ENCODE measurements at places on chromosomes 4 and X.

GRCh38 chr4:136784326-136784725, 748.0 kb downstream of the PCDH18 start:
- DNase-seq: no peak

DNA sequence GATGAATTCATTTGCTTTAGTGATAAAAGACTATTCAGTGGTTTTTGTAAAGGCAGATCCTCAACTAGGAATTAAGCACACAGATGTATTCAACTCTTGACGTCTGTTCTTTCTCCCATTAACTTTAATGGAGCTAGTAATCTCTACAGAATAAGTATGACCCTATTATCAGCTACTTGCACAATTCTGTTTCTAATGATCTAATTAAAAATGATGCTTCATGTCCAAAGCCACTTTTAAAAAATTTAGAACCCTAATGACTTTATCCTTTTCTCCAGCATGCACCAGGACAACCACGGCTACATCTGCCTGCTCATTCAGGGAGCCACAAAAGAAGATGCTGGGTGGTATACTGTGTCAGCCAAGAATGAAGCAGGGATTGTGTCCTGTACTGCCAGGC, 85.4 kb downstream of the CBR4 start:
- no peak for DNase-seq

DNA sequence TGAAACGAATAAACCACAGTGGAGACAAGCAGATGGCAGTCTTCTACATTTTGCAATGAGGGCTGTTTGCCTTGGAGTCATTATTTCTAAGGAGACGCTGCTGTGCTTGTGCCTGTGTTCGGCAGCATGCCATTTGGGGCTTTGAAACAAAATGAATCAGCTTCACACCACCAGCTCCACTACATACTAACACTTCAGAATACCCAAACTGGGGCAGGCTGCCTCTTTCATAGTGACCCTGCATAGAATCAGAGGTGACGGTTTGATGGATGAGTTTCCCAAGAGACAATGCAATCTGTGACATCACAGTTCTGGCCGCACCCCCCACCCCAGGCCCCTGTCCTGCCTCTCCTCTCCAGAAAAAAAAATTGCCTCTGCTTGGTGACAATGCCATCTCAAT, 57.1 kb upstream of the MID1 start:
- no peak for DNase-seq

GRCh38 chr4:111761531-111761930, 383.7 kb upstream of the FAM241A start:
- no peak for DNase-seq

GRCh38 chr4:78379991-78380729, 171.4 kb upstream of the ANXA3 start:
- no peak for DNase-seq

GRCh38 chr4:53899586-53900270, 164.7 kb downstream of the CHIC2 start:
- no peak for DNase-seq

DNA sequence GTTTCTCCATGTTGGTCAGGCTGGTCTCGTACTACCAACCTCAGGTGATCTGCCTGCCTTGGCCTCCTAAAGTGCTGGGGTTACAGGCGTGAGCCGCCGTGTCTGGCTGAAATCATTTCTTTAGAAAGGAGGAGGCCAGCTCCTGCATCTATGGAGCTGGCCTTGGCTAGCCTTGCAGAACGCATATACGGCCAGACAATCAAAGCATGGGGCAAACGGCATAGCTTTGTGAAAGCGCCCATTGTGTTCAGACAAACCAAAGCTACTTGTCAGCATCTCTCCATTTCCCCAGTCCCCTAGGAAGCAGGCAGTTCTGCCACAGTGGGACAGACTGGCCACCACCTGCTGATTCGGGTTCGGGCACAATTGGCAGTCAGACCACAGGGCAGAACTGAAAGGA, 48.9 kb upstream of the IQSEC2 start:
- no peak for DNase-seq

- no peak for DNase-seq
Measured at GRCh38 chrX:150449313-150449712, 86.2 kb downstream of the MAMLD1 start.

- DNase-seq: no peak
Measured at GRCh38 chrX:17081968-17082367, 135.5 kb downstream of the REPS2 start.

- DNase-seq: no peak
Measured at GRCh38 chrX:133709501-133709900, 275.9 kb downstream of the GPC3 start.

GRCh38 chr4:99537674-99538073, 26.2 kb downstream of the TRMT10A start:
- no peak for DNase-seq

DNA sequence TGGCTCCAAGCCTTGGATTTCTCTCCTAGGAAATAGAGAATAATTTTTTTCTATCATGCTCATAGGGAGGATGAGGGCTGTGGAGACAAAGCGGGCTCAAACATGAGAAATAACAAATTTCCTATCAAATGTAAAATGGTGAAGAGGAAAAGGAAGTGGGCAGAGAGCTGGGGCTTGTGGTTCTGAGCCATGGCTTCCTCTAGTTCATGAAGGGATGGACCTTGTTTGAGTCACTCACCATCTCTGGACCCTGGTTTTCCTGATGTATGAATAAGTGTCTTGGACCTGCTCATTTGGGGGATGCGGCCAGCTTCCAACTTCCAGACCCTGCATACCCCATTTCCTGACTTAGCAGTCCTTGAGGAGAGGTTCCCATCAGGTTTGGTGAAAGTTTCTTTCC, 63.0 kb downstream of the MSX1 start:
- no peak for DNase-seq

- DNase-seq: no peak
Measured at GRCh38 chr4:6194458-6195195, 5.7 kb downstream of the JAKMIP1 start.

- no peak for DNase-seq
Measured at GRCh38 chr4:75542824-75543223, 13.0 kb upstream of the ODAPH start.

- DNase-seq: no peak
Measured at GRCh38 chrX:19866626-19867410, 20.6 kb downstream of the SH3KBP1 start.

DNA sequence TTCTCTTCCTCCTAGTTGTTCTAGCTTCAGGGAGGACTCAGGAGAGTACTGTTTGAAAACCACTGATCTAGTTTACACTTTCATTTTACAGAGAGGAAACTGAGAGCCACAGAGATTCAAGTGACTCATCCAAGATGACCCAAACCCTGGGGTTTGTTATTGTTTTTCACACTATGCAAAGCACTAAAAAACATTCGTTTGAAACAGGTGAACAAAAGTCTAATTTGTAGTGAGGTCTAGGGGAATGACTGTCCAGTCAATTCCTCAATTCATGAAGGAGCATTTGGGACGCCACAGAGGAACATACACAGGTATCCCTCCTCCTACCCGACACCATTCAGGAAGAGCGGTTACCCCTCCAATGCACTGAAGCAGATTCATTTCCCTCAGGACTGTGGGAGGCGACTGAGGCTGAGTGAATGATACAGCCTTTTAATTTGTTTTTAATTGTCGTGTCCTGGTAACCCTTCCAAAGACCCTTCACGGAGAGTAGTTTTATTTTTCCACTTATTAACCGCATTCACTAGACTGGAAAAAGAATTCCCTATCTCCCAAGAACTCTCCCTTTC, 30.3 kb downstream of the TLR10 start:
- DNase-seq: no peak

DNA sequence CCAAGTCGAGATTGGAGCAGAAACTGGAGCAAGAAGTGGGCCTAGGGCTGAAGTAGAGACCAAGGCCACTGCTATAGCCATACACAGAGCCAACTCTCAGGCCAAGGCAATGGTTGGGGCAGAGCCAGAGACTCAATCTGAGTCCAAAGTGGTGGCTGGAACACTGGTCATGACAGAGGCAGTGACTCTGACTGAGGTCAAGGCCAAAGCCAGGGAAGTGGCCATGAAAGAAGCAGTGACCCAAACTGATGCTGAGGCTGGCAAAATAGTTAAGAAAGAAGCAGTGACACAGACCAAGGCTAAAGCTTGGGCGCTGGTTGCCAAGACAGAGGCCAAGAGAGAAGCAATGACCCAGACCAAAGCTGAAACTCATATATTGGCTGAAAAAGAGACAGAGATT, 3.5 kb downstream of the ARMCX4 start:
- no peak for DNase-seq

DNA sequence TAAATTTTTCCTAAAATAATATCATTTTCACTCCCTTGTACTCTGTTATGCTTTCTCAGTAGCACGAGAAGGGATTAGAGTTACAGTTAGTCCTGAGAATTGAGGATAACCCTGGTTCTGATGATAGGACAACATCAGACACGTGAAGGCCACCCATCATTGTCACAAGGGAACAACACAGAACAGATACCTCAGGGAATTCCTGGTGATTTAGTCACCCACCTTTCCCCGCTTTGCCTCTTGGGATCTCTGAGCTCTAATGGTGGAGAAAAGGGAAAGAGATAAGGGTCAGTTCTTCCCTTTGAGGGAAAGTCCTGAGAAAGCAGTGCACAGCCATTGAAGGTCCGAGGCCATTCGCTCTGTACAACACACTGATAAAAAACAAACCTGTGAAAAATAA, 112.3 kb upstream of the GALNT7 start:
- DNase-seq: no peak

- DNase-seq: no peak
Measured at GRCh38 chr4:36198068-36198808, 46.1 kb downstream of the ARAP2 start.

DNA sequence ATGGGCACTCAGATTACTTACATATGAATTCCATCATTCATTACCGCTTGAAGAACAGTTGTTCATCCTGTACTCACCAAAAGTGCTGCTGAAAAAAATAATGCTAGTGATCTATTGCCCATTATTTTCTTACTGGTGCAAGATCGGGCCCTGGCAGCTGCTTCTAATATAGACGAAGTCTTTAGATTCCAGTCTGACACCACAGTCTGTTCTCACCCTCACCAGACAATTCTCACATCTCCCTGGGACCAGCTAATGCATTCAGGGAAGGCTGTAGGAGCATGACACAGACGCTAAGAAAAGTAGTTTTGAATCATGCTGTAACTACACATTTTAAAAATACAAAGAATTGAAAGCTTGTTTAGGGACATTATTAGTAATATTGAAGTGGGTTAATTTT, 13.8 kb downstream of the GEMIN8 start:
- DNase-seq: no peak
